ENCODE measurements at places on chromosomes 7 and 10.

- no peak for DNase-seq
Measured at GRCh38 chr7:131869169-131869844, 312.9 kb upstream of the PODXL start.

- no peak for DNase-seq
Measured at GRCh38 chr7:155222061-155222460, 75.6 kb upstream of the INSIG1 start.

- DNase-seq: no peak
Measured at GRCh38 chr10:49298983-49299815, at the start of gene C10orf71. Gene C10orf71 (plus strand): TSS chr10:49299170. CDS start chr10:49322546, 23,376 bp downstream.

DNA sequence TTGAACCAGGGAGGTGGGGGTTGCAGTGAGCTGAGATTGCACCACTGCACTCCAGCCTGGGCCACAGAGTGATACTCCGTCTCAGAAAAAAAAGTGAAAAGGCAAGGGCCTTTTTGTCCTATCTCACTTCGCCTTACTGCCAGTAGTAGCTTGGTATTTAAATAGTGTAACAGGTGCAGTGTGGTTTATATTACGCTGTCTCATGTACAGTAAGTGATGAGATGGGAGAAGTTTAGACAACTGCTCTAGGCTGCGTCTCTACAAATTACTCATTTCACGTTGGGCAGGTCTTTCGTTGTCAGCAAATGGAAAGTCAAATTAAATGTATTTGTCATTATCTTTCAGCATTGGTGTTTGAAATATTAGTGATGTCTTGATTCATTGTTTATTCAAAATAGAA is 15.5 kb upstream of the PFKFB3 start:
- no peak for DNase-seq

GRCh38 chr10:129851941-129852640 is 112.0 kb downstream of the EBF3 start:
- DNase-seq: no peak

GRCh38 chr7:50608196-50608906 is 43.1 kb upstream of the DDC start:
- DNase-seq: no peak

GRCh38 chr10:89001729-89002072 is 11.1 kb downstream of the FAS start:
- no peak for DNase-seq

GRCh38 chr10:133520193-133520738 is 6.9 kb upstream of the CYP2E1 start:
- DNase-seq: peak; percentile 77

DNA sequence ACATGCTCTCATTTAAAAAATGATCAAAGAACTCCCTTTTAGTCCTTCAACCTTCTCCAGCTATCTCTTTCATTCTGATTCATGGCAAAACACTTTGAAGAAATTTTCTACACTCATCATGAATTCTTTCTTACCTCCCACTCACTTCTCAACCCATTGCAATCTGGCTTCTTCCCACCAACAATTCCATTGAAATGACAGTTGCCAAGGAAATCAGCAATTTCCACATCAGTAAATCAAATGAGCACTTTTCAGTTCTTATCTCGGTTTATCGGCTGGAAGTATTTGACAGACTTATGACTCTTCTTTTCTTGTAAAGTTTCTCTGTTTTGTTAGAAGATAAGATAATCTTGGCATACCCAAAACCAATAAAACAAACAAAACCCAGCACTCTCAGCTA is 99.1 kb upstream of the CACNA2D1 start:
- no peak for DNase-seq

Measured in activated CD8-positive, alpha-beta memory T cell treated with anti-CD3 and anti-CD28 coated beads for 48 hours (primary cell).